ENCODE measurements at places on chromosomes 7 and 10. TPM values are rescaled to one million over a fixed set of nuclear protein-coding genes. Genes with fewer than 3 reads are reported as not detected.

Gene SPRN
- total RNA-seq: not detected

Gene ZNF273
- 6.8 TPM for total RNA-seq

Gene MMRN2
- 1.8 TPM for total RNA-seq

Gene ANKRD30A
- total RNA-seq: not detected

Gene CYP2C18
- not detected for total RNA-seq

Gene SPDYE8
- not detected for total RNA-seq

Data from CD4-positive, alpha-beta T cell (primary cell).